ENCODE measurements at places on chromosomes 2 and 18. TPM values are rescaled to one million over a fixed set of nuclear protein-coding genes. Genes with fewer than 3 reads are reported as not detected.

Gene UGT1A5
- 0.34 TPM for total RNA-seq

Gene MALL
- total RNA-seq = 121 TPM

Gene POTEI
- 4.0 TPM for total RNA-seq

DNA sequence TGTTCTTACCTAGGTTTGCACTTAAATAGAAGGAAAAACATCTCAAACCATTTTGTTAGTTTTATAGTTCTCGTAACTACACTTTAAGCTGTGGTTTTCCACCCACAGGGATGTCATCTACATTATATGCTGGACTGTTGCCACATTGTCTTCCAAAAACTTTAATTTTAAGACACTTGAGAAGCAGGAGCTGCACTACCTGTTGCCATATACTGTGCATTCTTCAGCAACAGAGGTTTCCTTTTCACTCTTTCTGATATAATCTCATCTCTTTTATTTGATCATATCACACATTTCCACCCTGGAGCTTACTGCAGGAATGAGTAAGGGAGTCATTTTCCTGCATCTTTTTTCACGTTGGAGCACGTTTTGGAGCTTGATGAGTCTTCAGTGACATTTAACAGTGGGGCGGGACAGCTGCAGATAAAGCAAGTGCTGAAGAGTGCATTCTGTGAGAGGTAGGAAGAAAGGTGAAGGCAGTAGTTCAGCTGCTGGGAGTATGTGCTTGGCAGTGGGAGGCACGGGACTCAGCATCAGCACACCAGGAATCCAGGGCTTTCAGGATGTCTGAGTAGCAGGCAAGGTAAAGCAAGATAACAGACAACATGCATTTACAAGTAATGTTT, 3.8 kb downstream of the LIMS1 start:
- no peak for DNase-seq
- no peaks in the 10 kb centered on the region for H3K27me3 ChIP-seq
- no peak overlapping the region for H3K27ac ChIP-seq
- no peaks in the 10 kb centered on the region for H3K36me3 ChIP-seq
- H3K4me3 ChIP-seq = no peak overlapping the region

Gene HAAO
- 12.5 TPM for total RNA-seq

DNA sequence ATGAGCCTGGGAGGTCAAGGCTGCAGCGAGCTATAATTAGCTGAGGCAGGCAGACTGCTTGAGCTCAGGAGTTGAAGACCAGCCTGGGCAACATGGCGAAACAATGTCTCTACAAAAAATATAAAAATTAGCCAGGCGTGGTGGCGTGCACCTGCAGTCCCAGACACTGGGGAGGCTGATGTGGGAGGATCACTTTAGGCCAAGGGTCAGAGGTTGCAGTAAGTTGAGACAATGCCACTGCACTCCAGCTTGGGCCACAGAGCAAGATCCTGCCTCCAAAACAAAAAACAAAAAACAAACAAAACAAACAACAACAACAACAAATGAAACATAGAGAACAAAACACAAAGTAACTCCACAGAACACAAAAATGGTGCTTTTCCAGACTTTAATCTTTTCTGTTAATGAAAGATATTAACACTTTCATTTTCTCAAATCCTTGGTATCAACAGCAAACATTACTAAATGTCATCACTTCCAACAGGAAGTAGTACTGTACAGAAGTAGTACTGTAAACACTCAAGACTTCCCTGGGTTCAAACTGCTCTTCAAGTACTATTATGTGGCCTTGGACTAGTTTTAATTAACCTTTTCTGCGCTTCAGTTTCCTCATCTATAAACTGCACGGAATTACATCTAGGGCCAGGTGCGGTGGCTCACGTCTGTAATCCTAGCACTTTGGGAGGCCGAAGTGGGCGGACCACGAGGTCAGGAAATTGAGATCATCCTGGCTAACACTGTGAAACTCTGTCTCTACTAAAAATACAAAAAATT, 27.9 kb downstream of the PUM2 start:
- H3K36me3 ChIP-seq = peaks cover 47% of the 10 kb centered on the region
- DNase-seq = no peak
- no peak overlapping the region for H3K27ac ChIP-seq

GRCh38 chr2:191749181-191749540, 71.2 kb downstream of the NABP1 start:
- no peak overlapping the region for H3K27ac ChIP-seq
- H3K4me3 ChIP-seq = no peak overlapping the region
- H3K36me3 ChIP-seq = no peaks in the 10 kb centered on the region
- H3K27me3 ChIP-seq = no peaks in the 10 kb centered on the region

GRCh38 chr2:44955593-44956392, 14.3 kb downstream of the SIX3 start:
- no peaks in the 10 kb centered on the region for H3K36me3 ChIP-seq
- no peak overlapping the region for H3K27ac ChIP-seq
- H3K27me3 ChIP-seq = peaks cover 61% of the 10 kb centered on the region
- H3K4me3 ChIP-seq = no peak overlapping the region
- no peaks in the 10 kb centered on the region for H3K4me1 ChIP-seq
